Stimulated activated CD8-positive, alpha-beta memory T cell treated with anti-CD3 and anti-CD28 coated beads, Interleukin-15, amount 100 ng/mL, for 48 hours (primary cell): ENCODE measurements at places on chromosomes 16 and 17.

DNA sequence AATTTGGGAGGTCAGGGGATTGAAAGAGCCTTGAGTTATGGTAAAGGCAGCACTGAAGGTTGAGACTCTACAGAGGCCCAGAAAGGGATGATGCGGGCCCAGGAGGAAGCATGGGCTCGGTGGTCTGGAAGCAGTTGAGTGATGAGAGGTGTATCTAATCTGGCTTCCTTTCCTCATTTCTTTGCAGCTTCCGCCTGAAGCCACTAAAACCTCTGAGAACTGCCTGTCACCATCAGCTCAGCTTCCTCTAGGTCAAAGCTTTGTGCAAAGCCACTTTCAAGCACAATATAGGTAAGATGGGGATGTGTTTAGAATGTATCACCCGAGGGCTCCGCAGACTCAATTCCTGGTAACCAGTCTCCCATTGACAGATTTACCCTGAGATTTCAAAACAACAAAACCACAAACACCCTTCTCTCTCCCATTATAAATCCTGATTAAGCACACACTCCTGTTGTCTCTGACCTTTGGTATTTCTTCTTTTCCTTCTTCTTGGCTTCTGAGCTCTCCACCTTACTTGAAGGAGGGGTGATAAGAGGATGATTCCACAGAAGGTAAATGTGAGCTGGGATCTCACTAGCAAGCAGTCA, 21.2 kb downstream of the USP43 start:
- DNase-seq = no peak

GRCh38 chr16:12078405-12079280, 102.1 kb downstream of the SNX29 start:
- no peak for DNase-seq

- DNase-seq = no peak
Measured at GRCh38 chr17:61420052-61420451, 20.4 kb downstream of the TBX2 start.

GRCh38 chr16:27225536-27226360, 22.4 kb downstream of the KDM8 start:
- no peak for DNase-seq

GRCh38 chr16:8919089-8919933, 37.2 kb downstream of the LITAFD start:
- no peak for DNase-seq

GRCh38 chr17:79162012-79162963, 87.7 kb downstream of the ENGASE start:
- no peak for DNase-seq

GRCh38 chr17:50531428-50532025, 1.0 kb upstream of the EPN3 start:
- no peak for DNase-seq

GRCh38 chr16:79758615-79759346, 158.2 kb upstream of the MAF start:
- no peak for DNase-seq

DNA sequence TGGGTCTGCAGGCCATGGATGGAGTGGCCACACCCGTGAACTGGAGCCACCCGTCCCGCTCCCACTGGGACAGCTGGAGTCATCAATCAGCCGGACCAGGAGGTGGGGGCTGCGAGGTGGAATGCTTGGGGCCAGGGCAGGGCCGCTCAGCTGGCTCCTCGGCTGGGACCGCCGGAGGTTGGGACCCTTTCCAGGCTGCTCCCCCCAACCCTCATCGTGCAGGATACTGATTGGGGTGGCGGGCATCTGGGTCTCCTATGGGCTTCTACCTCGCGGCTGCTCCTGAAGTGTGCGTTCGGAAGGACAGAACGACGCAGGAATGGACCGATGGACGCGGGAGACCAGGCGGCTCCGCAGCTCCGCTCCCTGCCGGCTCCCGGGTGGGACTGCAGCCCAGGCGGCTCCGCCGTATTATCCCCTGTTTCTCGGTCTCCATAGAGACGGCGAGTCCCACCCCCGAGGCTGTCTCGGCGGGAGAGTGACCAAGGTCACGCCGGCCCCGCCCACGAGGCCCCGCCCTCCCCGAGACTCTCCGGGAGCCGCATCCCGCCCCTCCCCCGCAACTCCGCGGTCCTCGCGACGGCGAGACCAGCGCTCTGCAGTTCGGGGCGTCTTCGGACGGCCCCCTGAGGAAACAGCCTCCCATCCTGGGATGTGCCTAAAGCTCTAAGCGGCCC, at the start of gene TPPP3:
Gene TPPP3 (minus strand): TSS at position 388 of the 677 bp plus-strand sequence. CDS start 2,387 bp downstream, outside the sequence.
- DNase-seq = peak; percentile 32

DNA sequence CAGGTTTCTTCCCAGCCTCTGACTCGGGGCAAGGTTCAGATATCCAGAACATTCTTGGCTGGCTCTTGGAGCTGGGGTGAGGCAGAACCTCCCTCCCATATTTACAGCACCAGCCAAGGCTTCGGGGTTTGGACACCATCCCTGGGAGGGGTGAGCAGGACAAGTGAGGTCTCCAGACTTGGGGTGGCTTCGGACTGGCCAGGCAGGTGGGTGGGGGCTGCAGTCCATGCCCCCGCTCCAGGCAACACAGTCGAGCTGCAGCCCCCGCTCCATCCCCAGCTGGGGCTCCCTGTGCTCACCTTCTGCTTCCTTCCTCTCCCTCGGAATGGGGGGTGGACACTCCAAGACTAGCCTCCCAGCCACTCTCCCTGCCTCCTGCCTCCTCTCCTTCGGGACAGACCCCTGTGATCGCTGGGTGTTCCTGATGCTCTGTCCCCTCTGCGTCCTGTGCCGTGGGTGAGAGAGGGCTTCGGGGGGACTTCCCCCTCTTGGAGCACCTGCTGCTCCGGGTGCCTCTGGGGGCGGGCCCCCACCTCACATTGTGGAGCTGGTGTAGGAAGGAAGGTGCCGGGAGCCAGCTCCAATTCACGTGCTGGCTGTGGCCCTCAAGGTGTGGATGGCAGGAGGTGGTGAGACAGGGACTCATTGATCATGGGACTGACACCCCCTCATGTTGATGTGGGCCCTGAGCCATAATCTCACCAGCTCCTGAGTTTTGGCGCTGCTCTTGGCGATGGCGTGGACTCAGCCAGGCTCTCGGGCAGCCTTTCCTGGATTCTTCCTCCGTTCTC, 189.2 kb downstream of the SEC14L1 start:
- DNase-seq = no peak

DNA sequence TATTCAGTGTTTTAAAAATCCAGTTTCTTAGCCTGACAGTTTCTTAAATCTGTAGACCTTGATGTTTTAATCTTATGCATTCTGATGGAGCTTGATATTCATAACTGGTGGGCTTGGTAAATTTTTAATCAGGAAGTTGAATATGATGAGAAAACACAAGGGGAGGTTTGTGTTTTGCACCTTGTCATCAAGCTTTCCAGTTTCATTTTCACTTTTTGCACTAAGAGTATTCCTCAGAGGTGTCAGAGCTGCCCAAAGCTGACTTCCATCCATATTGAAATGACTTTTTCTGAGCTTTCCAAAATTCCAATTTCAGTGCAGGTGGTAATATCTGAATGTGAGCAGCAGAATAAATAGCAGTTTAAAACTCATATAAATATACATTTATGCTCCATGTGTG, 555.0 kb upstream of the RBFOX1 start:
- no peak for DNase-seq

DNA sequence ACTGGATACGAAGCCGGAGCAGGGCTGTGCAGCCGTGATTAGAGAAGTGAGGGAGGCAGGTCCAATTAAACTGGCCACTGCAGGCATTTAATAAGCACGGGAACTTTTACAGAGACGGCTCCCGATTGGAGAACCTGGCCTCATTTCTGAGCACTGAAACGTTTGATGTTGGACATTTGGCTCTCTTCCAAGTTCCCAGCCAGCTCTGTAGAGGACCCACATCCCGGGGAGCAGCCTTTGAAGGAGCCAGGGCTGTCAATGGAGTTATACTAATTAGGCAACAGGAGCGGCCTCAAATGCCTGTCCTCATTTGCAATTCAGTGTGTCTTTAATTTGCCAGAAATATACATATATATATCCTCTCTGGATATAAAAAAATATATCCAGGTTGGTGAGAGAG, 499.4 kb upstream of the C16orf82 start:
- DNase-seq = no peak

GRCh38 chr17:43813386-43813785, 19.6 kb downstream of the MPP3 start:
- DNase-seq = no peak

GRCh38 chr17:79814974-79815835, 18.3 kb upstream of the CBX8 start:
- no peak for DNase-seq

DNA sequence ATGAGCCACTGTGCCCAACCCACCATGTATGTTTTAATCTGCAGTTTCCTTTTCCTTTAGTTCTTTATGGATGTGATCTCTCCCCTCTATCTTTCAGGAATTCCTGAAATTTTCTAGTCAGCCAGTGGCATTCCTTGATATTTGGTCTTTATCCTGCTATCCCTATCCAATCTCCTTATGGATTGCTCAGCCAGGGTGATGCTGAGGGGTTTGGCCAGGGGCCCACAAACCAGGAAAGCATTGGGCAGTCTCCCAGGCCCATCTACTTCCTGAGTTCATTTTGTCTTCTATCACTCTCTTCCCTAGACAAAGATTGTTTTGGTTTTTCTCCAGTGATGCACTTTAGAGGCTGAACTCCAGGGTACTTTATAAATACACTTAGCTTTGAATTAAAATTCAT, 115.9 kb downstream of the KATNIP start:
- DNase-seq = no peak

- no peak for DNase-seq
Measured at GRCh38 chr17:77503916-77504651, 363.3 kb downstream of the SEC14L1 start.

DNA sequence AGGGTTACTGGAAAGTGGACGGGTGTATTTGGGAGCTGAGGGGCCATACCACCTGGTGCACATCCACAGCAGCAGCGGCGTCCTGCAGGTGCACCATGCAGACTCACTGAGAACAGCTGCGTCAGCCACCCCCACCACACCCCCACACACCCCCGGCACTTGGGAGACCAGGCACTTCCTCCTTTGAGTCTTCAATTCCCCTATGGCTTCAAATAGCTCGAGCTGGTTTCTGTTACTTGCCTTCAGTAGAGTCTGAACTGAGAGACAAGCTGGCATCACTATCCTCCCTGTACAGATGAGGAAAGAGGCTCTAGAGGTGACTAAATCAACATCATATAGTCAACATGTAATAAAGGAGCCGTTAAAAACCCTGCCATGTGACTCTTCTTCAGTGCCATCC, 15.4 kb downstream of the CUEDC1 start:
- DNase-seq = no peak

GRCh38 chr16:31077592-31078396, 3.6 kb downstream of the ZNF646 start:
- no peak for DNase-seq

- DNase-seq = no peak
Measured at GRCh38 chr16:87240211-87241136, 76.7 kb downstream of the C16orf95 start.

GRCh38 chr16:16148755-16149154, 74.5 kb downstream of the ABCC6 start:
- no peak for DNase-seq

DNA sequence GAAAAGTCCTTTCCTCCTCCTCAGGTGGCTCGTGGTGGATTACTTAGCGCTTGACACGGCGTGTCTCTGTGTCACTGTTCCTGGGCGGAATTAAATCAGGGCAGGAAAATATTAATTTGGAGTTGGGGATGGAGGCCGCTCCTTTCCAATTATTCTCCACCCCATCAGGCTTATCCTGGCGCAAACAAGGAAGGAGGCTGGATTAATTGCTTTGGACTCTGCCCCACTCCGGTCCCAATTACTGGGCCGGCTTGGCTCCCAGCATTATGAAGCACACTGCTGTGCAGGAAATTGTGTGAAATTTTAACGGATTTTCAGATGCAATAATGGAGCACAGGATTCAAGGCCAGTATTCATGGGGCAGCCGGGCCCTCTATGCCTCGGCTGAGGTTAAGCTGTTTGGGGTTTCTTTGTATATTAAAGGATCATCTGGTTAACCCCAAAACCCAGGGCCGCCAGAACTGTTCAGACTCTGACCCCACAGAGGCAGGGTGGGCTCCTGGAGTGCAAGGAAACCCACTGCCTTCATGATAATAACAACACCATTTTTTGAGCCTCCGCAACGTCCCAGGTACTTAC, 87.8 kb downstream of the MRM1 start:
- DNase-seq = no peak

- DNase-seq = no peak
Measured at GRCh38 chr16:86773354-86773715, 195.0 kb downstream of the FOXL1 start.

- DNase-seq = no peak
Measured at GRCh38 chr16:53881371-53881770, 177.4 kb downstream of the FTO start.

DNA sequence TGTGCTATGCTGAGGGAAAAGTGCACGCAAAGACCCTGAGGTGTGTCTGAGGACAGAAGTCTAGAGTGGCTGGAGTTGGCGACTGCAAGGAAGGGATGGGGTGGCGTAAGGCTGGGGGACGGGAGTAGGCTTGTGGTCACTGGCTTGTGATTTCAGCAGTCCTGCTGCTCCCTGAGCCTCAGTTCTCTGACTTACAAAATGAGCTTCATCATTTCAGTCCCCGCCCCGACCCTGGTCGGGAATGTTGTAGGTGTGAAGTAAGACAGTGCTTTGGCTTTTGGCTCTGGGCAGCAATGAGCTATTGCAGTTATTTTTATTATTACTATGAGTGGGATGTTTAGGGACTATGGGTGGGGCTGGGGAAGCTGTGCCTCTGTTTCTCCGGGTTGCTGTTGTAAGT, 8.6 kb downstream of the ADGRG1 start:
- DNase-seq = no peak

DNA sequence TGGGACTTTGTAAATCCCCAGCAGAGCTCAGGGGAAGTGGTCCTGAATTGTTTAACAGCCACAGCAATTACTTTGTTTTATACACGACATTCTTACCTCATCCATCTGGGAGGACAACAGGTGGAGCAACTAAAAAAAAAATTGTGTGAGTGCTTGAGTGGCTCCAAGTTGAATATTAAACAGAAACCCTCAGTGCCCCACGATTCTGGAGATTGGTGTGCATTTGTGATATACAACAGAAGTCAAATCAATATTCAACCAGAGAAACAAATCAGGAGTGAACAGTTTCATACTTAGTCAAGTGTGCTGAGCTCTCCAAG, 204.8 kb downstream of the HAPSTR1 start:
- no peak for DNase-seq

GRCh38 chr16:89368604-89369249, 121.6 kb downstream of the ANKRD11 start:
- DNase-seq = no peak

DNA sequence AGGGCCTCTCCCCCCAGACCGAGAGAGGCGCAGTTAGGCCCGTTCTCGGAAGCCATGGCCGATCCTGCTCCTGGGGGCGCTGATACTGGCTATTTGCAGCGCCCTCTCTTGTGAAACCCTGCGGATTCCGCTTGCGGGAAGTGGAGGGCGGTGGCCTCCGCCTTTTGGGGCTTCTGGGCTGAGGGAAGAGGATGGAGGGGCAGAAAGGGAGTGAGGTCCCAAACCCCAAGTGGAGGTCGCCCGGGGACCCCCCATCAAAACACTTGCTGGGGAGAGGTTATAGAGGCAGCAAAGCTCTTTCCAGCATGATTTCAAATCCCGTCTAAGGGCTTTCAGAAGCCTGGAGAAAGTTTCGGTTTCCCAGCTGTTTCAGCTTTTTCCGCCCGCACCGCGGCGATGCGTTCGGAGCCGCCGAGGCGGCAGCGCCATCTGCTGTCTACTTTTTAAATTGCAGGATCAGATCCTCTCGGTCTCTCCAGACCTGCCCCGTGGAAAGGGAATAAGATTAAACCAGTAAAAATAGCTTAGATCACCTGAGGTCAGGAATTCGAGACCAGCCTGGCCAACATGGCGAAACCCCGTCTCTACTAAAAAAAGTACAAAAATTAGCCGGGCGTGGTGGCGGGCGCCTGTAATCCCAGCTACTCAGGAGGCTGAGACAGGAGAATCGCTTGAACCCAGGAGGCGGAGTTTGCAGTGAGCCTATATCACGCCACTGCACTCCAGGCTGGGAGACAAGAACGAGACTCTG, 15.8 kb downstream of the SNX20 start:
- peak; percentile 54 for DNase-seq
